ENCODE measurements at places on chromosomes 7 and 10.

DNA sequence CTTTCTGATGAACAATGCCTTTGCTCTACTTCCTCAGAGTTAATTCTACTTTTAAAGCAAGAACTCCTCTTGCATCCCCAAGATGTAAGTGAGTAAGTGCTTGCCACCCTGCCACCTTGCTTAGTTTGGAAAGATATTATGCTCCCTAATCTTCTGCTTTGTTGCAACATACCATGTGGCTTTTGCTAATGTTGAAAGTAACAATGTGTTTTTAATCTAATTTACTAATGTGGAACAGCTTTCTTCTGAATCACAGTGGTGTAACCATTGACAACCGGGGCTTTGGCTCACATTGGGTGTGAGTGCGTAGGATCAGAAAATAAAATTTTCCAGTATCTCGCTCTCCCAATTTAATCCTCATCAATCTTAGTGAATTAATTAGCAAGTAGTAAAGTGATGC lies 254.1 kb upstream of the PTER start:
- DNase-seq, result no peak

GRCh38 chr10:48924988-48925387 lies 14.7 kb downstream of the LRRC18 start:
- no peak for DNase-seq

- no peak for DNase-seq
Measured at GRCh38 chr7:27846388-27846787, 106.4 kb downstream of the TAX1BP1 start.

GRCh38 chr10:35421553-35422178 lies 85.4 kb downstream of the CCNY start:
- DNase-seq, result no peak

- no peak for DNase-seq
Measured at GRCh38 chr10:112184052-112184371, 447 bp upstream of the GPAM start.

- DNase-seq, result no peak
Measured at GRCh38 chr7:140053812-140054539, 8.8 kb downstream of the PARP12 start.
